Body of pancreas (tissue), 4 donors: ENCODE measurements at places on chromosomes 11 and 22. TPM values are rescaled to one million over a fixed set of nuclear protein-coding genes. Genes with fewer than 3 reads are reported as not detected.

The IGSF9B gene
- 1.6 TPM for total RNA-seq

DNA sequence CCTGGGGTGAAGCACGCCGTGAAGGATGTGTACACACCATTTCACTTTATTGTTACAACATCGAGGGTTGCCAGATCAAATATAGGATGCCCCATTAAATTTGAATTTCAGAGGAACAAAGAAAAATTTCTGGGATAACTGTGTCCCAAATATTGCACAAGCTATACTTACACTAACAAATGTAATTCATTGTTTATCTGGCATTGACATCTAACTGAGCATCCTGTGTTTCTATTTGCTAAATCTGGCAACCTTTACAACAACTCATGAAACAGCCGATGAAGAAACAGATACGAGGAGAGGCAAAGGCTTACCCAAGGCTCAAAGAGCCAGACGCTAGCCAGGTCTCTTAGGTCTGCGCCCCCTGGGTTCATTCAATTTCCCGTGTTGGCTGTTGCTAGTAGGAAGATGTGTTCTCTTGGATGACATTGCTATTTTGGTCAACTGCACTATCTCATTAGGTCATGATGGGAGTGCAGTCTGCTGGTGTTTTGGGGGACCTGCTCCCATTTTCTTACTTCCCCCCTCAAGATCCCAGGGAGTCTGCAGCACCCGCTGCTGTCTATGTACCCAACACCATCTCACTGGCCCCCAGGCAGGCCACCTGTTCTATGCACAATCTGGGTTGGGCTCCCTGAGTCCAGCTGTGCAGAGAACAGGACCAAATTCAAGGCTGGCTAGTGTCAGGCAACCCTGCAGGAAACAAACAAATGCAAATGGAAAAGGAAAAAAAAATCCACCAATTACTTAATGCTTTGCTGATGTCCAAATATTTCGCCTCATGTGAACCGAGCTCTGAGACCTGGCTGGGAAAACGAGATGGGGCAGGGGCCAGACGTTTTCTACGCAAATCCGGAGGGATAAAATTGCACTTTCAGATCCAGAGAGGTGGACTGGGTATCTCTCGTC, 560.9 kb downstream of the MIAT start:
- DNase-seq: no peak

DNA sequence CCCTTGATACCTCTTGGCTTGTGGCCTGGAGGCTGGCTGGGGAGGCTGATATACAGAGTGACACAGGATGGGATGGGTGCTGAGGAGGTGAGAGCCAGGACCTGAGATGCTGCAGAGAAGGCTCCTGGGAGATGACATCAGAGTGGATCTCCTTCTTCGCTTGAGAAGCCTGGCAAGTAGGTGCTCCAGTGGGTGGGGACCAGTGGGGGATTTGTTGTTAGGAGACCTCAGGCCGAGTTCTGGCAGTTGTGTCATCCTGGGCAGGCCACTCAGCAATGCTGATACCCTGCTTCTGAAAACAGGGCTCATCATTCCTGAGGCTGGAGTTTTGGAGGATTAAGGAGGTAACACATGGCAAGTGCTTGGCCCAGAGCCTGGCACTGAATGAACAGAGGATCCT, 1.9 kb upstream of the NDUFV1 start:
- DNase-seq: no peak

GRCh38 chr11:29161191-29161590, 855.6 kb downstream of the KCNA4 start:
- no peak for DNase-seq

The TREH gene
- total RNA-seq: 2.0 TPM
